ENCODE measurements at places on chromosomes 7 and 10. TPM values are rescaled to one million over a fixed set of nuclear protein-coding genes. Genes with fewer than 3 reads are reported as not detected.

DNA sequence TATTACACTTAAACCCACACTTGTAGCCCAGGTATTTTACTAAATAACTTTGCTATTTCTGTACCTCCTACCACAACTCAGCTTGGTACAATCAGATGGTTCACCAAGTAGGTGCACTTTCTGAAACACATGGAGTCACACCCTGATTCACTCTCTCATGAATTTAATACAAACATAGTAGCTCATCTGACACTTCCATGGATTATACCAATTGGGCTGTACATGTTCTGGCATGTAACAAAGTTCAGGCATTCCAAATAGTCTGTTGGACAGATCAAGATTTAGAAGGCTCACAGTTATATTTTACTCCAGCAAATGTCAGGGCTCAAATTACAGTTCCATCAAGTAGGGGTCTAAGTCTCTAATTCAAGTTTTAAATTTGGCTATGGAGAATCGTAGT lies 62.2 kb upstream of the RNF148 start:
- no peak for DNase-seq

GRCh38 chr10:32893434-32893833 lies 64.6 kb downstream of the ITGB1 start:
- DNase-seq, result no peak

GRCh38 chr7:8133188-8133848 lies 128.6 kb downstream of the ICA1 start:
- DNase-seq, result no peak

DNA sequence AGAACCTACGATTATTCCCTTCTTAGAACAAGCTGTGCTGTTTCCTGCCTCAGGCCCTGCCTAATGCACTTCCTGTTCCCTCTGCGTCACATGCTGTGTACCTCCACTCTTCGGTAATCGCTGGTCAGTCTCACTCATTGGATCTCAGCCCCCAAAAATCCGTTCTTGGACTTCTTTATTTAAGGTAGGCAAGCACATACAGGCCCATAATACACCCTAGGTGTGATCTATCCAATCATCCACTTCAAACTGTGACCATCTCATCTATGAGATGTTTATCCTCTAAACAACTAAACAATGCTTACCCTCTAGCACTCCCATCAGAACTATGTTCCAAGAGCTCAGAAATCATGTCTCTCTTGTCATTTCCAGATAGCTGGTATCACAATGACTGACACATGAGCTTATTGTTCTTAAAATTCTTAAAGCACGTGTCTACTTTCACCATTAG lies 83.9 kb downstream of the CADPS2 start:
- no peak for DNase-seq

GRCh38 chr7:95899919-95900513 lies 127.7 kb downstream of the DYNC1I1 start:
- DNase-seq, result no peak

DNA sequence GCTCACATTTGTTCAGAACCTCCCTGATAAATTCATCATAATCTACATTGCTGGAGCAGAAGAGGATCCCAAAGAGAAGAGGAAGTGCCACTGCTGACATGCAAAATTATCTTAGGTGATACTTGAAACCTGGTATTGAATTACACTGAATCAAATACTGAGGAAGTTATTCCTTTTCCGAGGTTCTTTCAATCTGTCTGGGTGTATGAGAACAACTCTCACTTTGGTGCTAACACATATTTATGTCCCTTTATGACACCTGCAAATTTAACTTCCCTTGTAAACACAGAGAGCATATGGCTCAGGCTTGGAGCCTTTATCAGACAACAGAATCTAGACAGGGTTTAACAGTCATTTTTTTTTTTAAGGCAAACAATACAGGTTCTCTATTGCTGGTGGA lies 131.4 kb downstream of the SRPK2 start:
- DNase-seq, result no peak

DNA sequence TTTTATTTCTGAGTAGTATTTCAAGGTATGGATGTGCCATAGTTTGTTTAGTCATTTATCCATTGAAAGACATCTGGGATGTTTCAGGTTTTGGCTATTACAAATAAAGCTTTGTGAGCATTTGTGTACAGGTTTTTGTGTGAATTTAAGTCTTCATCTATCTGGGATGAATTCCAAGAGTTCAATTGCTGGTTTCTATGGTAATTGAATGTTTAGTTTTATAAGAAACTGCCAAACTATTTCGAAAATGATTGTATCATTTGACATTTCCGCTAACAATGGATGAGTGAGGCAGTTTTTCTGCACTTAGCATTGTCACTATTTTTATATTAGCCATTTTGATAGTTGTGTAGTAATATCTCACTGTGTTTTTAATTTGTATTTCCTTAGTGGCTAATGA lies 99.4 kb downstream of the WDFY4 start:
- no peak for DNase-seq

DNA sequence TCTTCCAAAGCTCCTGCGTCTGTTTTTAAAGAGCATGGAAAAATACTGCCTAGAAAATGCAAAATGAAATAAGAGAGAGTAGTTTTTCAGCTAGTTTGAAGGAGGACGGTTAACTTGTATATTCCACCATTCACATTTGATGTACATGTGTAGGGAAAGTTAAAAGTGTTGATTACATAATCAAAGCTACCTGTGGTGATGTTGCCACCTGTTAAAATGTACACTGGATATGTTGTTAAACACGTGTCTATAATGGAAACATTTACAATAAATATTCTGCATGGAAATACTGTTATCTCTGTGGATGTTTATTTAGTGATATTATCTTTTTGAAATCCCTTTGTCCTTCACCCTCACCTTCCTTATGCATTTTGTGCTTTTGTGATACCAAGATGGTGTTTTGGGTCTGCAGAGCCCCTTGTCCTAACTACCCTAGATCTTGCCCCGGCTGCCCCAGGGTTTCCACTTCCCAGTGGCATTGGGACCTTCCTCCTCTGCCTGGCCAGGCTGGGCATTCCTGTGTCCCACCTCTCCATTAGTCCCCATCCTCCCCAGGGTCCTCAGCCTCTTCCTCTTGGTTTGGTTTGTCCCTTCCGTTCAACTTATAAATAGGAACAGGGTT lies 5.2 kb downstream of the IGFBP1 start:
- no peak for DNase-seq

GRCh38 chr10:126110489-126111180 lies 214.3 kb downstream of the FANK1 start:
- no peak for DNase-seq

- no peak for DNase-seq
Observed at GRCh38 chr7:134395604-134396003, 63.3 kb downstream of the AKR1B1 start.

- peak; percentile 70 for DNase-seq
Observed at GRCh38 chr10:60816628-60817397, 38.5 kb downstream of the CDK1 start.

GRCh38 chr10:80468806-80469421 lies 14.8 kb downstream of the TSPAN14 start:
- DNase-seq, result no peak

- DNase-seq, result no peak
Observed at GRCh38 chr7:149884016-149884415, 10.2 kb downstream of the ATP6V0E2 start.

DNA sequence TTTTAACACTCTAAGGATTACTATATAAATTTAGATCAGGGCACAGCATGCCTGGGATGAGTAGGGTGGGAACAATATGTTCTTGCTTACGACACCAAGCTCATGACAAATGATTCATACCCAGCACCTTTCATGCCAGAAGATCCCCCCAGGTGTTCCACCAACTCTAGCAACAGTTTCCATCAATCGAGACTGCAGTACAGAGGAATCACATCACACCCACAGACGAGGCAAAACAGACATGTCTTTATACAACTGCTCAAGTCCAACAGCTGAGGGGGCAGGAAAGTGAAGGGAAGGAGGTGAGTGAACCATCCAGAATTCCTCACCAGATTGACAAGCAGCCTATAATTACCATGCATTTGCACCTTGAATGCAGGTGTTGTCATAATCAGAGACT lies 3.6 kb downstream of the SORCS1 start:
- DNase-seq, result no peak

DNA sequence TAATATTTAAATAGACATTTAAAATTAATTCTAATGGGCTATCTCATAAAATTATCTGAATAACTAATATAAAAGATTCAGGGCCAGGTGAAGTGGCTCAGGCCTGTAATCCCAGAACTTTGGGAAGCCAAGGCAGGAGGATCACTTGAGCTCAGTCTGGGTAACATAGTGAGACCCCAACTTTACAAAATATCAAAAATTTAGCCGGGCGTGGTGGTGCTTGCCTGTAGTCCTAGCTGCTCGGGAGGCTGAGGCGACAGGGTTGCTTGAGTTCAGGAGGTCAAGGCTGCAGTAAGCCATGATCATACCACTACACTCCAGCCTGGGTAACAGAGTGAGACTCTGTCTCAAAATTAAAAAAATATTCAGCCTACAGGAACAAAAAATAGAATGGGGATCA lies 12.5 kb downstream of the NOBOX start:
- DNase-seq, result no peak

- DNase-seq, result peak; percentile 63
Observed at GRCh38 chr10:26714415-26715136, 17.1 kb downstream of the PDSS1 start.

GRCh38 chr7:70486977-70487376 lies 645.0 kb upstream of the GALNT17 start:
- DNase-seq, result no peak

- no peak for DNase-seq
Observed at GRCh38 chr7:145534301-145534700, 582.3 kb upstream of the CNTNAP2 start.

DNA sequence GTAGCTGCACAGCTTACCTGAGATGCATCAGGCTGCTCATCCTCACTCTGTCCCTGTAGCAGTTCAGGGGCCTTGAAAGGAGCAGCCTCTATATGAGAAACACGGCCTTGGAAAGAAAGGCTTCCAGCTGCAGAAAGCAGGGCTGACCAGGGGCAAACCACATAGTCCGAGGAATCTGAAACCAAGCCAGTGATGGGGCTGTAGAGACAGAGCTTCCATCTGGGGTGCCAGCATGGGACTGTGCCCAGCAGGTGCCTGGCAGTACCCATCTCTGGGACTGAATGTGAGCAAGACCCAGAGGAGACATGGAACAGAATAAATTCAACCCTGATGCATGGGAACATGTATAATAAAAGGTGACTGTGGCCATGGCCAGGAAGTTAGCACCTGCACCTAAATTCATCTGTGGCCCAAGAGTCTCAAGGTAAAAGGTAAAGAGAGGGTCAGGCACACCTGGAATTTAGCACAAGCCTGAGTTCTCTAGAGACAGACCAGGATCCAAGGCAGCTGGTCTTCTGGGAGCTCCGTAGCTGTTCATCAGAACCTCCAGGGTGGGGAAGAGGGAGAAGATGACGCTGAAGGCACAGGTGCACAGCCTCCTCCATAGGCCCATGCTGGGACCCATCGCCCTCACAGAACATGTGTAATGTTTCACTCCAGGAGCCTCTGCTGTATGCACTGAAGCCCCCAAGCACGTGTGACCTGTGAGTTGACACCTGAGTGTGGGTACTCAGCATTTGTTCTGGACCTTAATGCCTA lies 25.3 kb downstream of the FRMPD2 start:
- no peak for DNase-seq

The ANKRD30A gene
- not detected for total RNA-seq

The SLC26A4 gene
- 0.57 TPM for total RNA-seq

The TFR2 gene
- 0.57 TPM for total RNA-seq

The PLPP4 gene
- not detected for total RNA-seq

The UTF1 gene
- total RNA-seq, result not detected

The CLCN1 gene
- not detected for total RNA-seq

The TBC1D12 gene
- total RNA-seq, result 18.5 TPM
